ENCODE measurements at places on chromosomes 12 and 14.
A peak's percentile ranks its signal among the peaks of the same experiment; 100 is the strongest.

DNA sequence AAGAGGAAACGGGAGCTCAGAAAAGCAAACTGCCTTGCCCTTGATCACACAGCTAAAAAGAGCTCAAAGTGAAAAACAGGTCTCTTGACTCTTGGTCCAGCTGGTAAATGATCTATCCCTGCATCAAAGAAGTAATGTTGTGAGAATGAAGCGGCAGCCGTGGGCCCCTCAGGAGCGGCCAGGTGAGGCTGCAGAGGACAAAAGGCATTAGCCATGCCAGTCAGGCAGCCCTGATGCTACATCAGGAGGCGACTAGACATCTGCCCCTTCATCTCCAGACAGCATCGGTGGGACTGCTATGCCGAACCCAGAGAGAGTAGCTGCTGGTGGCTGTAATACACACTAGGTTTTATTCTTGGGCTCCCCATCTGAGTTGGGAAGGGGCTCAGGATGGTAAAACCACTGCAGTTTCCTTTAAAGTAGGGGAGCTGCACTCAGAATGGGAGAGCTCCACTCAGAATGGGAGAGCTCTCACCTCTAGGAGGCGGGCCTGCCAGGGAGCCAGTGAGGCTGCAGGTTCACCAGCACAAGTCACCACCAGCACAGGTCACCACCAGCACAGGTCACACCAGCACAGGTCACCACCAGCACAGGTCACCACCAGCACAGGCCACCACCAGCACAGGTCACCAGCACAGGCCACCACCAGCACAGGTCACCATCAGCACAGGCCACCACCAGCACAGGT, 120.1 kb downstream of the TSPAN9 start:
- no peak for DNase-seq

- DNase-seq, result no peak
Observed at GRCh38 chr12:9741726-9742125, 8.8 kb upstream of the CLECL1 start.

- no peak for DNase-seq
Observed at GRCh38 chr12:85765453-85765869, 70.7 kb downstream of the RASSF9 start.

DNA sequence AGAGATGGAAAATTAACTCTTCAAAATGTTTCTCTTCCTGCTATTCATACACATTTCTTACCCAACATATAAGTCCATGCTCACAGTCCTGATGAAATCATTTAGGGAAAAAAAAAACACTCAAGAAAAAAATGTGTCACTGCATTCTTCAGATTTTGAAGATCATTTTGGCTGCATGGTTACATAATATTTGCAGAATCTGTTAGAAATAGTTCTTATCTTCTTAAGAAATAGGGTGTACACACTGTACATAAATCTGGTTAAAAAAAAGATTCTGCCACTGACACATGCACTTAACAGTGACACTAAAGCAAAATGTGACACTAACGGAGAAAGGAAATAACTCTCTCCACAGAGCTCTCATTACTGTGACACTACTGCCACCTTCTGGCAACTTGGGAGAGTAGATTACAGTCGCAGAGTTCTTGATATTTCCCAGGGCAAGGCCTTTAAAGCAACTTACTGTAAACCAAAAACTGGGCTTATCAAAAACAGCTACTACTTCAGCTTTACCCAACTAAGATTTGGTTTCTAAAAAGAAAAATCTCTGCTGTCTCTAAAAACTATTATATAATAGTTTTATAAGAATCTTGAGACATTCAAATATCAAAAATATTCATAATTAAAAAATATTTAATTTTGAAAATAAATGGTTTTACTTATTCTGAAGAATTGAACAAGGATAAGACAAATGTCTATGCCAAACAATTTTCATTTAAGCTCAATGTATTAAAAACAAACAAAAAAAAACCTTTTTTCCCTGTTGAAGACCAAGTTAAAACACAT, 65.0 kb downstream of the SETD3 start:
- peak; percentile 59 for DNase-seq

DNA sequence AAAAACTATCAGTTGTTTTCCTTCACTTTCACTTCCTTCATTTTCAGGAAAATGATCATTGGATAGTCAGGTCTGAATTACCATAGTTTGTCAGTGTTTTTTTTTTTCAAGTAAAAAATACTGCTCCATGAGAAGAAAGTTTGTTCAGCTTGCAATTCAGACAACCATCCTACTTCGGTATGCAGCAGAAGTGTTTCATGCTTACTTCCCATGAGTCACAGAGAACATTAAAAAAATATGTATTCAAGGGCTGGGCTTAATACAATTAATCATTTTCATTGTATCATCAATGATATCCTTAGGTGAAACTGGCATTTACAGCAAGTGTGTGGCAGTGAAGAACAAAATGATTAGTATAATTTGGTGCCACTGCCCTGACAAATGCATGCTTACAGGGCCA, 21.6 kb downstream of the PYM1 start:
- DNase-seq, result no peak

GRCh38 chr12:19053218-19053617, 76.3 kb upstream of the PLEKHA5 start:
- DNase-seq, result no peak

DNA sequence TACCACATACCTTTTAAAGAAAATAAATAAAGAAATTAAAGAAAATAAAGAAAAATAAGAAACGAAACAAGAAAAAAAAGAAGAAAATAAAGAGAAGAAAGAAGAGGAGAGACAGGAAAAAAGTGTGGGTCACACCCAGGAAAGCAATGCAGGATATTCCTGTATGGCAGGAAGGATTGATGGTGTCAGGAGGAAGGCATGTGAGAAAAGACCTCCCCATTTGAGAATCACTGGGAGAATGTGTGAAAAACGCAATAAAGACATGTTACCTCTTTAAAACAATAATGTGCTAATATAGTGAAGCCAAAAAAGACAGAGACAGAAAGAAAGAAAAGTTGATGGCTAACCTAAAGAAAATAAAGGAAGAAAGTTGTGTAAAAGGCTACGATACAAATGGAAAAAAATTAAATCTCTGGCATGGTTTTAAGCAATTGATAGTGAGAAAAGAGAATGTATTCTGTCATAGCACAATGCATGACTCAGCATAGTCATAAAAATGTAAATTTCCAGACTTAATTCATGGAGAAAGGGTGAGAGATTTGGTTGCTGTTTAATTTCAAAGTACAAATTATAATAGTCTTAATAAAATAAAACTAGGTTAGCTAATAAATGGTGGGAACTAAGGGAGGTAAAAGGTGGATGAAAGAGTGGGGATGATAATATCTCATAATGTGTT, 24.3 kb upstream of the FOXG1 start:
- no peak for DNase-seq

DNA sequence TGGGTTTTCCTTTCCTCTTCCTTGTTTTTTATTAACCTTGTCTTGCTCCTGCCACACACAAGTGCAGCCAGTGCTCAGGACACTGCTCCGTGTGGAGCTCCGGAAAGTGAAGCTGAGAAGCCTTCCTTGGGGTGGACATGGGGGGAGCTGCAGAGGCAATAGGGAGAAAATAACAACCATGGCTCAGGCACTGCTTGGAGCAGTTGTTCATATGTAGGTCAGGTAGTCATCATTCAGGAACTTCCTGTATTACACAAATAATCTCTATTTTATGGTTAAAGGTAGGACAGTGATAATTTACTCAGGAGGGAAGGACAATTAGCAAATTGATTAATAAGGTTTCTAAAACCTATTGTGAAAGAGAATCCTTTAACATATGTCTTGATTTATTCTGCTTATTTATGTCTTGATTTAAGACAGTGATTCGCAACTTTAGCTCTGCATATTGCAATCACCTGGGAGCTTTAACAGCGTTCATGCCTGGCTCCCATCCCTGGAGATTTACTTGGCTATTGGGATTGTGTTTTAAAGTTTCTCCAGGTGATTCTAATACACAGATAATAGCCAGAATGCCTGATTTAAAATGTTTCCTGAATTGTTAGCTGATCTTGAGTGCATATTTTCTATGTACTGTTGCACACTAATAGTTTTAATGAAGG, 92.1 kb downstream of the ETV6 start:
- no peak for DNase-seq

DNA sequence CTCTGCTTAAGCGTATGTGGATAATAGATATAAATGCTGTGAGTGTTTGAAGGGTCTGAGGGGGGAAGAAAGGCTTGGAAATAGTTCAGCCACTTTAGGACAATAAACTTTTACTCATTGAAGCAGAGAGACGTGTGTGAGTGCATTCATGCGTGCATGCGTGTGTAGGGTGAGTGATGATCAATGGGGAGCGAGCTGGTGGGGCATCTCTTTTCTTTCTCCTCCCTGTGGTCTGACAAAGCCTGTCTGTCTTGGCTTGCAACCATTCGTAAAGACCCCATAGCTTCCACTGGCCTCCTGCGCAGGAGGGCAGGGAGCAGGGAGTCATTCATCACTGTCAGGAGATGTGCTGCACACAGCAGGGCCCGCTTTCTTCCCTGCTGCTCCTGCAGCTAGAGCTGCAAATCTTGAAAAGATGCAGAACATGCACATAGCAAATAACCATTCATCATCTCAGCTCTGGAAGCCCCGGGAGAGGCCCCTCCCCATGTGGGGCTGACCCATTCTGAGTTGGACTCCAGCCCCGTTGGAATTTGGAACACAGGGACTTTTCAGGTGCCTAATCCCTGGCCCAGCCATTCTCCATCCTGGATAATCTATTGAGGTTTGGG, 223.2 kb downstream of the PPM1H start:
- DNase-seq, result no peak

- DNase-seq, result no peak
Observed at GRCh38 chr14:65268594-65268993, 143.9 kb upstream of the FUT8 start.

DNA sequence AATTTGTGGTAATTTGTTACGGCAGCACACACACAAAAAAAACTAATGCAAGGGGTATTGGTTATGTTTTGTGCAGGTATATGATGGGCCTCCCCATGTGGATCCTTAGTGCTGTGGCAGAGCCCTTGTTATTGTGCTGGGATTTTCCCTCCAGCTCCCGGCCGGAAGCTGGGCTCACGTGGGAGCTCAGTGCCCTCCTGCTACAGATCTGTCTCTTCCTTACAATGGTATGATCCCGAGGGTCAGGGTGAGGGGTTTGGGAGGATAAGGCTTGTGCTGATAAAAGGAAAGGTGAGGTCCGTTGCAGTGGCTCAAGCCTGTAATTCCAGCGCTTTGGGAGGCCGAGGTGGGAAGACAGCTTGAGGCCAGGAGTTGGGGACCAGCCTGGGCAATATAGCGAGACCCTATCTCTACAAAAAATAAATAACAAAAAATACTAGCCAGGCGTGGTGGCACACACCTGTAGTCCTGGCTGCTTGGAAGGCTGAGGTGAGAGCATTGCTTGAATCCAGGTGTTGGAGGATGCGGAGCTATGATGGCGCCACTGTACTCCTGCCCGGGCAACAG, 861 bp upstream of the SLC48A1 start:
- DNase-seq, result no peak

DNA sequence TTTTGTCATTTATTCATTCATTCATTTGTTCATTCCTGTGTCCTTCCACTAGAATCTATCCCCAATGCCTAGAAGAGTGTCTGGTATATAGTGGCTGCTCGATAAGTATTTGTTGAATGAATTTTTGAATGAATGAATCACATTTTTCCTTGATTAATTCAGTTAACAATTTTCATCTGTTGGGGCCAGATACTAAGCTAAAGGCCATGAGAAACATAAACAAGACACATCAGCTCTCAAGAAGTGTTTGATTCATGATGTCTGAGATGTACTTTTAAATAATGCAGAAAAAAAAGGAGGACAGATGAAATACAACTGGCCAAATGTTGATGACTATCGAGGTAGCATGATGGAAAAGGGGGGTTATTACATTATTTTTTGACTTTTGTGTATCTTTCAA, 48.1 kb upstream of the TMED10 start:
- DNase-seq, result no peak

DNA sequence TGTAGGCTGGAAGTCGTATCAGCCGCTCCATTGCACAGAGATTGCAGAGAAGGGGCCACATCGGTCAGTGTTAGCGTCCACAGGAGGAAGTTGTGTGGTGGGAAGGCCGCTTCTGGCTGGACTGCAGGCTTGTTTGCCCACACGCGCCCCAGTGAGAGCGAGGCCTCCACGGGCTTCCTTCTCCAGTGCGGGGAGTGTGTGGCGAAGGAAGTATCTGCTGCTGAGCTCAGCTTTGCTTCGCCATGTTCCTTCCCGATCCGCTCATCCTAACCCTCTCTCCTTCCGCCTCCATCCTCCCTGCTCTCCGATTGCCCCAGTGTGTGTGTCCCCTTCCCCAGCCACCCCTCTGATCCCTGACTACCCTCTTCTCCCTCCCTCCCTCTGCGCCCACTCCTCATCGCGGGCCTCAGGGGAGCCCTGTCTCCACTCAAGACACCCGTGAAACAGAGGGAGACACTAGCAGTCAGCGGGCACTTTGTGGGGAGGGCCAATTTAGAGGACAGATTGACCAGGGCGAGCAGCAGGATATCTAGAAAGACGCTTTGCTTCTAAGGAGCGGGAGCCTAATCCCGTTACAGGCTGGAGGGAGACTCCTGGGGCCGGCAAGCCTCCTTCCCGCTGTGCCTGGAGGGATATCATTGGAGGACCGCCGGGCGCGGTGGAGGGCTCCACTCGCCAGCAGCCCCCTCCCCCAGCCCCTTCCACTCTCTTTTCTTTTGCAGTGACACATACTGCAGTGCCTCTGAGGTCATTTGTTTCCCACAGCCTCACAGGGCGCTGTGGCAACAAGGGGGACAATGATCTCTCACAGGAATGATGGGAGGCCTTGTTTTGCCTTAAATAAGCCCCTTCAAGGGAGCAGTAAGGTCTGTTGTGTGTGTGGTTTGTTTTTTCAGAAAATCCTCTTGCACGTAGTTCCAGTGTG, 428.8 kb downstream of the ZFP36L1 start:
- no peak for DNase-seq

DNA sequence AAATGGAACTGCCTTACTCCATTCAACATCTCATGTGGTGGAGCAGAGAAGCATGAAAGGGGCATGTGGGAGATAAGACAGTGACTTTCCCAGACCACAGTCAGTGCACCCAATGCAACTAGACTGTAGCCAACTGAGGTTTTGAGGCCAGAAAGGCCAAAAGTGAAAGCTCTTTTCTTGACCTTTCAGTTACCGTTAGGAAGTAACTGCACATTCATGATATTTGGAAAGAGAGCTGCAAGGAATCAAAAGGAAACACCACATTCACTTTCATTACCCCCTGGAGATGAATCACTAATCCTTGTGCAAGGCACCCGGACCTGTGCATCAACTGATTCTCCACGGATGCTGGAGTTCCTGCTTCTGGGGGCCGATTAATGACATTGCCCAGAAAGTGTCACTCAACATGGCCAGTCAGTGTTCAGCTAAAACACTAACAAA, 72.9 kb upstream of the ELK3 start:
- no peak for DNase-seq

DNA sequence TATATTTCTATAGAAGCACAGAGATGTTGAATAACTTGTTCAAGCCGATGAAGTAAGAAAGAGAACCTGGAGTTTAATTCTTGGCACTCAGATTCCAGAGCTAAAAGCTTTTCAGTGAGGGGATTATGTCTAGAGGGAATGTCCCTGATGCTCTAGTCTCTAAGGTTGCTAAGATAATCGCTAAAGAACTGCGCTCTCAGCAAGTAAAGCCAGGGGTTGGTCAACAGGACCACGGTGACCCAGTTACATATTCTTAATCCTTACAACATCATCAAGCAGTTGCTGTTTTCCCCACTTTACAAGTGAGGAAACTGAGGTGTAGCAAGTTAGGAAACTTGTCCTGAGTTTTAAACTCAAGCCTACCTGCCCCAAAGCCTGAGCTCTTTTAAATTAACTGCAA, 110.8 kb downstream of the DAD1 start:
- no peak for DNase-seq

- DNase-seq, result no peak
Observed at GRCh38 chr12:131796754-131797587, 31.2 kb upstream of the MMP17 start.

- no peak for DNase-seq
Observed at GRCh38 chr14:20512177-20512905, 7.0 kb downstream of the RNASE10 start.

GRCh38 chr14:60861545-60862140, 119.2 kb downstream of the TRMT5 start:
- DNase-seq, result no peak

All from fibroblast of skin of left biceps (primary cell).